AG20443 (cell line): ENCODE measurements at places on chromosomes 7 and 10.

GRCh38 chr7:83732305-83732704 is 83.4 kb upstream of the SEMA3E start:
- no peak for DNase-seq

GRCh38 chr7:26156451-26157420 is 4.7 kb downstream of the NFE2L3 start:
- DNase-seq = peak; percentile 66

- DNase-seq = no peak
Measured at GRCh38 chr7:141094336-141095070, 20.6 kb downstream of the TMEM178B start.

- DNase-seq = no peak
Measured at GRCh38 chr10:93410697-93411348, 71.3 kb downstream of the MYOF start.

DNA sequence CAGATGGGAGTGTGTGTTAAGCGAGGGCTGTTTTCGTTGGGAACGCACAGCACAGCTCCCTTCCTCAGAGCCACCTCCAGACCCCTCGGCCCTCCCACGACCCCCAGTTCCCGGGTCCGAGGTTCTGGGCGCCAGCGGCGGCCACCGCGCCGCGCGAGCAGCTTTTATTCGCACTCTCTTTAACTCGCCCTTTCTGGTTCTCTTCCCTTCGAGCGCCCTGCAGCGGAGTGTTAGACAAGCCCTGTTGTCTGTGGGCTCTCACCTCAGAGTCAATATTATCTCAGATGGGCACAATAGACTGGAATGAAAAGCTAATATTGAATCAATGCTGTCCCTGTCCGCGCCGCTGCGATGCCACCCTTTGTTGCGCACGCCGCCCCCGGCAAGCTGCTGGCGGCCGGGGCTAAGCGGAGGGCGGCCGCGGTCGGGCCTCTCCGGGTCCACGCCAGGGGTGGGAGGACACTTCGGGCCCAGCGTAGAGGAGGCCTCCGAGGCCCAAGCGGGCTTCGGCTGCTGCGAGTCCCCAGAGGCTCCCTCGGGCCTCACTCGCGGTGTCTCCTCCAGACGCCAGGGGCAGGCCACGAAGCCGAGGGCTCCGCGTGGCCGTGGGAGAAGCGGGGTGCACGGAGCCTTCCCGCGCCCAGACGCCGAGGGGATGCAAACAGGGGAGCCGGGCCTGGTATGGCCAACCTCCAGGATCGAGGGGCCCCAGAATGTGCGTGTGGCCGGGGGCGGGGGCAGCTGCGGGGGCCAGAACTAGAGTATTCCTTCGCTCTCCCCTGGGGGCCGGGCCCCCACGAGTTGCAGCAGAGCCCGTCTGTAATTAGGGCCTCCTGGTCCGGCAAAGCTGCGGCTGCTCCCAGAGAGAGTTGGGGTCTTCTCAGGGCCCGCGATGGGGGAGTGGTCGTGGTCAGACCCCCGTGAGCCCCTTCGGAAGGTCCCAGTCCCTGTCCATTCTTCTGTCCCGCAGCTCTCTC is 7.9 kb upstream of the EMX2 start:
- no peak for DNase-seq

DNA sequence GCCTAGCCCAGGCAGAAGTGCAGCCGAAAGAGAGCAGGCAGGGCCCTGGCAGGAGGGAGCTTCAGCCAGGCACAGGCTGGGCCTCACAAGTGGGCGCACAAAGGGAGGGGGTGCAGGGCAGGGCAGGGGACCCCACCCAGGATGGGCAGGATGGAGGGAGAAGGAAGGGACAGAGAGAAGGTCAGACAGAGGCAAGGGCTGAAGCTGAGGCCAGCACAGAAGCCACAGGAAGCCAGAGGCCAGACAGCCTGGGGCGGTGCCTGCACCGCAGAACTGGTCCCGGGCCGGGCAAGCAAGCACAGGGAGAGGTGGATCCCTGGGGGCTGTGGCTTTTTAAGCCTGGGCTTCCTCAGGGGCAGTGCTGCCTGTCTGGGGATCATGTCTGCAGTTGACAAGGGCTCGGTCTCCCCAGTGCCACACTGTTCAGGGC is 16.7 kb downstream of the NOS3 start:
- DNase-seq = peak; percentile 74

GRCh38 chr7:149714910-149715471 is 58.4 kb downstream of the ZNF467 start:
- no peak for DNase-seq

GRCh38 chr10:47366731-47367460 is 17.2 kb downstream of the ZNF488 start:
- DNase-seq = no peak

DNA sequence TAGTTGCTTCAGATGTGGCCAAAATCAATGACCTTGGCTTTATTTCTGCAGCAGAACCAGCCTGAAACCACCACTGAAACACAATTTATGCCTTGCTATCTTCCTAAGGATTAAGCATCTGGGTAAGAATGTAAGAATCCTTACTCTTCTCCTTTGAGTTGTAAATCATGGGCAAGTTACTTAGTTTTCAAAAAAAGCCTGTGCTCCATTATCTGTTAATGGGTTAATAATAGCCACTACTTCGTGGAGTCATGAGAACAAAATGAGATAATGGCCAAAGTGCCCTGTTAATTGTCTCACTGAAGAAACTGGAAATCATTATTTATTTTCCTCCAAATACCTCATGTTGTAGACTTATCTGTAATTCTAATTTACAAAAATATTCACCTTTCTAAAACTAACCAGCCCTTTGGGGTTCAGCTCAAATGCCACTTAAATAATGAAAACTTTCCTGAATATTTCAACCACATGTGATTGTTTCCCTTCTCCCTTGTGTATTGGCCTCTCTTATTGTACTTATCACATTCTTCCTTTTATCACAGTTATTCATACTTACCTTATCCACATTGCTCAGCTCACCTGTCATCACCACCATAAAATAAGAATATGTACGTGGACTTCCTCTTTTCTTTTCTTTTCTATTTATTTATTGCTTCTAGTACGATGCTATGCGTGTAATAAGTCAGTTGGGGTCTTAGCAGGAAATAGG is 2.0 kb upstream of the AASS start:
- DNase-seq = no peak
